Coronary artery (tissue), 2 donors: ENCODE measurements at places on chromosomes 7 and 10.

GRCh38 chr7:150382123-150382843 lies 3.2 kb downstream of the ZNF775 start:
- DNase-seq, result no peak

DNA sequence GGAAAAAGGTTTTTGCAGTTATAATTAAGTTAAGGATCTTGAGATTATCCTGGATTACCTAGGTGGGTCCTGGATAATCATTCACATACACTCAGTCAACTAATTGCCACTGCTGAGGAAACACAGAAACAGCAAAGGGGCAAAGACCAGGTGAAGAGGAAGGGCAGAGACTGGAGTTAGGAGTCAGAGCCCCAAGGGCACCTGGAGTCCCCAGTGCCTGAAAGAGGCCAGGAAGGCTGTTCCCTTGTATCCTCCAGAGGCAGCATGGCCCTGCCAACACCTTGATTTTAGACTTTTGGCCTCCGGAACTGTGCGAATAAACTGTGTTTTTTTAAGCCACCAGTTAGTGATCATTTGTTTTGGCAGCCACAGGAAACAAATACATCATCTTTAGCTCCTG lies 24.6 kb downstream of the PRR15 start:
- DNase-seq, result no peak

DNA sequence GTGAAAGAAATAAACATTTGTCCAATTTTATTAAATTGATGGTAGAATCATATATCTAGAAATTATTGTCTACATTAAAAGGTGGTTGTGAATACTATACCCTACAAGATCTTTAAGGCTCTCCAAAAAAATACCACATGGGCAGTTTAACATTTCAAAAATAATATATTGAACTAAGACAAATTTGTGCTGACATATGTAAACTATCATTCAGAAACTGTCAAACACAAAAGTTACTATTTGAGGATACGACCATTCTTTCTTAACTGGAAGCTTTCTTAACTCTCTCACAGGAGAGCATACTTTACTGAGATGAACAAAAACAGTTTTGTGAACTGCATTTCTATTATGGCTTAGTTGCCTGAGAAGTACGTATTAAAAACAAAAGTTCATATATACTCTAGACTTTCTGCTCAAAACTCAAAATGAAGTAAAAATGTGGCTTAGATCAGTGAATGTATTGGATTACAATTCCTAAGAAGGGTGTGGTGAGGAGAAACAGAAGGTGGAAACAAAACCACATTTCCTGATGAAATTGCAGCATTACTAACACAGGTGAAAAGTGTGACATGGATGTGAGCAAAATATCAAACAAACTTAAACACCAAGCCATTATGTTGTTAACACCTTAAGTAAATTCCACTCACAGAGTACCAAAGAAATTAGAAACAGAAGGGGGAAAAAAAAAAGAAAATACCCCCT lies 138.5 kb downstream of the SEMA3A start:
- no peak for DNase-seq

- no peak for DNase-seq
Observed at GRCh38 chr7:33923440-33924229, 18.3 kb downstream of the BMPER start.

GRCh38 chr7:68176974-68177373 lies 1180.3 kb downstream of the TYW1 start:
- DNase-seq, result peak; percentile 57

DNA sequence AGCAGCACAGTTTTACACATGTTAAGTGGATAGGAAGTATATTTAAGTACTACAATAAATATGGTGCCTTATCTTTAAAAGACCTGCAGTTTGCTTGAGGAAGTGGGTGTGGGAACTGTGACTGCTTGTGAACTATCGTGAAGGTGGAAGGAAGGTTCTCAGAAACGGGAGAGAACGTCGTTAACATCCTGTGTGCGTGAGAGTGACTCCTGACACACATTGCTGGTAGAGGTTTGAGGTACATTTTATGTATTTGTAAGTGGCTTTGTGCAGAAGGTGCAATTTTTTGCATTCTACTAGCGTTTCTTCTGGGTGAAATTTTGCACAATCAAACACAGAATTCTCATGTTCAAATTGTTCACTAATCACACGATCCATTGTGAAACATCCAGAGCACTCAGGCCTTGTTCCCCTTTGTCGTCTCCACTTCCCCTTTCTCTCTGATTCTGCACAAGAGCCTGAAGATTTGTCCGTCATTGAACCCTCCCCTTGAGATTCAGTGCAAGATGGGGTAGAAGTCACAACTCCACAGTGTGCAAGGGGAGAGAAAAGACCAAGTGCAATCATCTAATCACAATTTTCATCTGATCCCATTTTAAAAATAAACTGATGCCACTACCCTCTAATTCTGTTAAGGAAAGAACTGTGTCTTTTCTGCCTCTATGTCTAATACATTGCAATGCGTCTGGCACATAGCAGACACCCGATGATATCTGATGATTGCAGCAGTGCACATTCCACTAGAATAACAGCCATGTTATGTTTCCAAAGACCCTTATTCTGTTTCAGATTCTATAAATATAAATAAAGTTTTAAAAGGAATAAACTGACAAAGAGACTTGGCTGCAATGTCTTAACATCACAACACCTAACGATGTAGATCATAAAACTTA lies 279.9 kb downstream of the NEBL start:
- DNase-seq, result no peak

DNA sequence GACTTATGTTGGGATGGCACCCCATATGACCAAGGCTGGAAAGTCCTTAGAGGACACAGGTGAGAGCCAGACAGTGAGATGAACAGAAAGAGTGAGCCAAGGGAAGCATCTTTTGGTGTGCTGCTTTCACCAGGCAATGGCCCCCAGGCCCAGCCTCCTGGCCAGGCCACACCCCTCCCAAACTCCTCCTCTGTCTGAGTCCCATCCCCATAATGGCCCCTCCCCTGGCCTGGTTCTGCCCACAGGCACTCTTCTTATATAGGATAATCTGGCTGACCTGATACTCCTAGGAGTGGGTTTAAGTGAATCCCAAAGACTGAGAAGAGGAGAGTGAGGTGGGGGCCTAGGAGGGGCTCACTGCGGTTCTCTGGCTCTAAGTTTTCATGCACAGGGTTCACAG lies 252.5 kb downstream of the RPS24 start:
- DNase-seq, result no peak

DNA sequence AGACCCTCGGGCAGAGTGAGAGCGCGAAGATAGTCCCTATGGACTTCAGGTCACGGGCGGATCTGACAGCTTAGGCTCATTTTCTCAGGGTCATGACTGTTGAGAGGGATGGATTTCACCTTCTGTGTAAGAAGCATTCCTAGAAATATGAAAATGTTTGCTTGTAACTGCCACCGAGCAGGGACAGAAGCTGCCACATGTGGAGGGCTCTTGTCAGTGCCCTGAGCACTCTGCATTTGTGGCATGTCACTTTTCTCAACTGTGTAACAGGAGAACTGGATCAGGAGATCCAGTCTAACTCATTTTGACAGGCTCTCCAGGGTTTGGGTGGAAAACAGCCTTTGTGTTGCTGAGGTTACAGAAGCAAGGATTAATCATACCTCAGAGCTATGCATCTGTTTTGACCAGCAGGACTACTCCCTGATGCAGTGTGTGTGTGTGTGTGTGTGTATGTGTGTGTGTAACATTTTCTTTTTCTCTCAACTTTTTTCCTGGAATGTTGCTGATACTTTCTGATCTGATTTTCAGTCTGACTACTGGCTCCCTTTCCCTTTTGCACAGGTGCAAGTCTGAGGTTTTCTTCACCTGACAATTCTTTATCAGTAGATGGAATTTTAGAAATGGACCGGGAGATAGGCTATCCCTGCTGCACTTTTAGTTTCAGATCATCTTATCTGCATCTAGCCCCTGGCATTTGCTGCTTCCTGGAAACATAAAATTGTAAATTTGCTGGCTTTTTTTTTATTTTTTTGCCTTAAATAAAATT lies 183.3 kb downstream of the STK31 start:
- DNase-seq, result no peak

GRCh38 chr10:283916-284356 lies 148.7 kb downstream of the ZMYND11 start:
- no peak for DNase-seq

- DNase-seq, result no peak
Observed at GRCh38 chr7:151273651-151274390, 25.3 kb upstream of the SMARCD3 start.

DNA sequence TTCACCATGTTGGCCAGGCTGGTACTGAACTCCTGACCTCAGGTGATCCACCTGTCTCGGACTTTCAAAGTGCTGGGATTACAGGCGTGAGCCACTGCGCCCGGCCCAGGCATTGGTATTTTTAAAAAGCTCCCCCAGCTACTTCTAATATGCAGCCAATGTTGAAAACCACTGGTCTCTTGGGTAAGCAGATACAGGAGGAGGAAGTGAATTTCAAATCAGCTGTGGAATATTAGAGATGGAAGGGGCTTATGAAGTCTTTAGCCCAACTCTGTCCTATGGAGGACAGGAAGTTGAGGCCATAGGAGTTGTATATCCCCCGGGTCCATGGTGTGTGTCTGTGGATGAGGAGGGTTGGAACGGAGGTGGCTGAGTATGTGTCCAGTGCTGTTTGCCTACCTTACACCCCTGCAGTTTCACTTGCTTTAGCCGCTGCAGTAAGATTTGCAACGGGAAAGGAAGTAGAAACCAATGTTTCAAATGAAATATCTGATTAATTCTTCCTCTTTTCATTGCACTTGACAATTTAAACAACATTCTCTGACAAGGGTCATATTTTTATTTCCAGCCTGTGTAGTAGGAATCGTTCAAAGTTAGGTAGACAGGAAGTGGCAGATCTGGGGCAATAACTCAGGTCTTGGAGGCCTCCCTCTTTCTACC lies 3.4 kb downstream of the PDE6C start:
- no peak for DNase-seq

- DNase-seq, result no peak
Observed at GRCh38 chr7:151759591-151760042, 117.3 kb downstream of the PRKAG2 start.

DNA sequence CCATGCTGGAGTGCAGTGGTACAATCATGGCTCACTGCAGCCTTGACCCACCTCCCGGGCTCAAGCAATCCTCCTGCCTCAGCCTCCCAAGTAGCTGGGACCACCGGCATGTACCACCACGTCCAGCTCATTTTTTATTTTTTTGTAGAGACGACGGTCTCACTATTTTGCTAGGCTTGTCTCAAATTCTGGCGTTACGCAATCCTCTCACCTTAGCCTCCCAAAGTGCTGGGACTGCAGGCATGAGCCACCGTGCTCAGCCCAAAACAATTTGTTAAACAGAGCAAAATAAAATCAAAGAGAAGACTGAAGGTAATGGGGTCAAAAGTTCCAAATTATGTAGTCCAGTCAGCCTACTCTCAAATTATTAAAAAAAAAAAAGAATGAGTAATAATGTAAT lies 8.7 kb upstream of the JMJD1C start:
- DNase-seq, result no peak

GRCh38 chr7:23713285-23714149 lies 3.5 kb downstream of the STK31 start:
- no peak for DNase-seq

DNA sequence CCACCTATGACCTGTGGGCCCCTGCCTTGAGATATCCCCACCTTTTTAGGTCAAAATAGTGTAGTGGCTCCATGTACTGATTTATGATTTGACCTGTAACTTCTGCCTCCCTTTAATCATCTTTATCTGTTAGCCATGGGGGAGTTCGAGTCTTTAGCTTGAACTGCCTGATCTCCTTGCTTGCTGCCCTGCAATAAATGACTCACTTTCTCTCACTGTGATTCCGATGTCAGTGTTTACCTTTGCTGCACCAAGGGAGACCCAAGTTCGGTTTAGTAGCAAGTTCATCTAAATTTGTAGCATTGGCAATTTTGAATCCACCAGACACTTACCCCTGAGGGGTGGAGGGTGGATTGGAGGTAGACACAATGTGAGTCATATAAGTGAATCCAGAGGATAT lies 814.6 kb upstream of the AUTS2 start:
- DNase-seq, result no peak

- no peak for DNase-seq
Observed at GRCh38 chr7:30162622-30163124, 27.9 kb downstream of the MTURN start.

DNA sequence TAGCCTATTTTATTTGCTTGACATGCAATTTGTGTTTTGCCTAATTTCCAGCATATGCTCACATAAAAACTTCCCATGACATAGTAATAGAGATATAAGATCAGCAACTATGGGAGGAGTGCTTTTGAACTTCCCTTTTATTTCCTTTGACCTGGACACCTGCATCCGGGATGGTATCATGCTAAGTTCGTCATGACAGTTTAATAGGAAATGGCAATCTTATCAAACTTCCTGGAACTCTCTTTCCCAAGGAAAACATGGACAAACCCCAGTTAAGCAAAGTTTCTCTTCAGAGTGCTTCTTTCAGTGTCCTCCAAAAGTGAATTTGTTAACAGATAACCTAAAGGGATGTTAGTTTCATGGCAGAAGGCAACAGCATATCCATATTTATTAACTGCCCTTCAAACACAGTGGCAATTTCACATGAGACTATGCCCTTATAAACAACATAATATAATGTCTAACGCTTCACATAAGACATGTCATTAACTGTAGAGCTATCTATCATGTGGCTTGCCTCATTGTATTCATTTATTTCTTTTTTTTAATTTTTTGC lies 474.7 kb upstream of the SEMA3A start:
- DNase-seq, result no peak

GRCh38 chr10:101273330-101273729 lies 44.1 kb upstream of the LBX1 start:
- DNase-seq, result no peak

DNA sequence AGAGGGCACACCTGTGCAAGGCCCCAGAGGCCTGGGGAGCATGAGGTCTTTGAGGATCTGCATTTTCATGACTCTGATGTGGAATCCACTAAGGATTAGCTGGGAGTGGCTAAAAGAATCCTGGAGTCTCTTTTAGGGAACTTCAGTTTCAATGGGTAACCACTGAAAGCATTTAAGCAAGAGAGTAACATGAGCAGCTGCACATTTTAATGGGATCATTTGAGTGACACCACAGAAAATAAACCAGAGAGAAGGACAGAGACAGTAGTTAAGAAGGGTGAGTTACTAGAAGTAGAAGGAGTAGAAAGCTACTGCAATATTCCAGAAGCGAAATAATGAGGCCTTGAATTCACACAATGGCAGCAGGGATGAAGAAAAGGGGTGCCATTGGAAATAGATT lies 5.2 kb downstream of the GOT1 start:
- DNase-seq, result no peak

DNA sequence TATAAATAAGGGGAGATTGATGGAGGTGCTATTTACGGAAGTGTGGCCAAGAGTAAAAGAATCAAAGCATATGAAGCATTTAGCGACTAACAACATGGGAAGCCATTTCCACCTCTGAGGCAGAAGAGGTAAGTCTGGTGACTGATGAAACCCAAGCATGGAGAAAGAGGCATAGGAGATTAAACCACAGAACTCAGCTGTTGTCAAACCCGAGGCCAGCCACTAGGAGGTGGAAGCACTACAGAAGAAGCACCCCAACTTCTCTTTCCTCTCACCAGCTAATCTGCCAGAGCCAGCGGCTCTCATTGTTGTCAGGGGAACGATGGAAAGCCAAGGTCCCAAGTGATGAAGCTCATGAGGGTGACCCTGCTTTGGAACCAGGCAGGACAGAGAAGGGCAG lies 19.6 kb upstream of the CNTNAP2 start:
- DNase-seq, result no peak

- DNase-seq, result no peak
Observed at GRCh38 chr10:947051-947450, 15.5 kb upstream of the LARP4B start.
